ENCODE measurements at places on chromosomes 6 and 20.

DNA sequence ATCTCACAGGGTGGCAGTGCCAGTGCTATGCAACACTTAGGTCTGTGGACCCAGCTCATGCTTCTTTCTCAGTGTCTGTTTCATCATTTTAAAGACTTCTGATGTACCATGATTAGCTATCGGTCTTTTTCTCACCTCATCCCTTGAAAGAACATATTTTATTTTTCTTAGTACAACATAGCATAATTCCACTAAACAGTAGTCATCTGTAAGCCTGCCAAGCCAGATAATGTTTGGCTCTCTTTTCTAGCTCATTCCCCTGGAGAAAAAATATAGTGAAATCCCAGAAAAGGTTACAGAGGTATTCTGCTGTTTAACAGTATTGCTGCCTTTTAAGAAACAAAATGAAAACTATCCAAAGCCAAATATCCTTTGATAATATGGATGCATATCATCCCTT, 177.0 kb upstream of the MMS22L start:
- DNase-seq, result no peak

GRCh38 chr6:160063771-160064413, 57.7 kb upstream of the SLC22A1 start:
- no peak for DNase-seq

GRCh38 chr6:167937301-167937700, 60.2 kb upstream of the KIF25 start:
- no peak for DNase-seq

DNA sequence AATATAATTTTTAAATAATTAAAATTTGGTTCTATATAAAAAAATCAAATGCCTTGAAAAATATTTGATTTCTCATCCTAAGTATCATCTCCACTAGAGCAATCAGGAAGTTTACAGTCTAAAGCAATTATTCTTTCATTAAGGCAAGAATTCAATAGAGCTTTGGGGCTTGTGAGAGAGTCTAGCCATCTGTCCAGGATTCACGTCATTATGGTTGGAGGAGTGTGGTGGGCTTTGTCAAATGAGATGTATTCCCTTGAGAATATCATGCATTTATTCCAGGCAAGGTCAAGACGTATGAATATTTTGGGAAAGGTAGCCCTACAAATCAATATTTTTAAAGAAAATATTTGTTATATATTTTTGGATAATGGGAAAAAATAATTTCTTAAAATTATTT, 132.4 kb downstream of the ELOVL4 start:
- no peak for DNase-seq

GRCh38 chr6:144131248-144131709, 19.0 kb upstream of the STX11 start:
- DNase-seq, result no peak

GRCh38 chr6:101640131-101640530, 246.6 kb downstream of the GRIK2 start:
- DNase-seq, result no peak

DNA sequence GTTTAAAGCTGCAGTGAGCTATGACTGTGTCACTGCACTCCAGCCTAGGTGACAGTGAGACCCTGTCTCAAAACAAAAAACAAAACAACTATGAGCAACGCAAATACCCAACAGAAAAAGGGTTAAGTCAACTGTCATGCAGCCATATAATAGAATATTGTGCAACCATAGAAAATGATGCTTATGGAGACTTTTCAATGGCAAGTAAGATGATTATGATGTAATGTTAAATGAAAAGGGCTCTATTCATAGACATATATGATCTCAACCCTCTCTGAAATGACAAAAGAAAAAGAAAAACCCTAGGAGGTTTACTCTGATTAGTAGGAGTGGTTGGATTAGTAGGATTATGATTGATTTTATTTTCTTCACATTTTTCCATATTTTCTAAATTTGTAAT, 41.3 kb upstream of the TBC1D7 start:
- DNase-seq, result no peak

DNA sequence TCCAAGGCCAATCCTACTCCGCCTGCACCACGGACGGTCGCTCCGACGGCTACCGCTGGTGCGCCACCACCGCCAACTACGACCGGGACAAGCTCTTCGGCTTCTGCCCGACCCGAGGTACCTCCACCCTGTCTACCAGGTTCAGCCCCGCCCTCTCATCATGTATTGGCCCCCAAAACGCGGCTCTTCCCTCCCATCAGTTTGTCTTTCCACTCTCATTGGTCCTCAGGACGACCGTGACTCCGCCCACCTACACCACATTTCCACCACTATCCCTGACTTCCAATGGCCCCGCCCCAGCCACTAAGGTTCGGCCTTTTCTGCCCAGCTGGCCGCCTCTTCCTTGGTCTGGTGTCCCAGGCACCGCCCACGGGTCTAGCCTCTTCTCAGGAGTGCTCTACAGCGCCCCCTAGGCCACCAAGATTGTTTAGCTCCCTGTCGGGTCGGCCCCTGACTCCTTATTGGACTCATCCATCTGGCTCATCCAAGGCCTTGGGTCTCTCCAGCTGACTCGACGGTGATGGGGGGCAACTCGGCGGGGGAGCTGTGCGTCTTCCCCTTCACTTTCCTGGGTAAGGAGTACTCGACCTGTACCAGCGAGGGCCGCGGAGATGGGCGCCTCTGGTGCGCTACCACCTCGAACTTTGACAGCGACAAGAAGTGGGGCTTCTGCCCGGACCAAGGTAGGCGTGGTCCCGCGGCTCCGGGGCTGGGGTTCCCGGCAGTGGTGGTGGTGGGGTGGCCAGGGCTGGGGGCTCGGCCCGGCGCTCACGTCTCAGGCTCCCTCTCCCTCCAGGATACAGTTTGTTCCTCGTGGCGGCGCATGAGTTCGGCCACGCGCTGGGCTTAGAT, 3.1 kb downstream of the MMP9 start:
- DNase-seq, result no peak

All from stimulated activated CD4-positive, alpha-beta T cell treated with anti-CD3 and anti-CD28 coated beads, TNF-alpha, amount 100 ng/mL, for 48 hours (primary cell).